Activated gamma-delta T cell treated with anti-CD3 and anti-CD28 coated beads, Interleukin-2, amount 50 U/mL, for 16 hours (primary cell): ENCODE measurements at places on chromosomes 5 and 9.

- DNase-seq = no peak
These were observed 2.7 kb downstream of the UBAC1 start for GRCh38 chr9:135958485-135958884.

- no peak for DNase-seq
These were observed 114.4 kb downstream of the DROSHA start for GRCh38 chr5:31417512-31417911.

DNA sequence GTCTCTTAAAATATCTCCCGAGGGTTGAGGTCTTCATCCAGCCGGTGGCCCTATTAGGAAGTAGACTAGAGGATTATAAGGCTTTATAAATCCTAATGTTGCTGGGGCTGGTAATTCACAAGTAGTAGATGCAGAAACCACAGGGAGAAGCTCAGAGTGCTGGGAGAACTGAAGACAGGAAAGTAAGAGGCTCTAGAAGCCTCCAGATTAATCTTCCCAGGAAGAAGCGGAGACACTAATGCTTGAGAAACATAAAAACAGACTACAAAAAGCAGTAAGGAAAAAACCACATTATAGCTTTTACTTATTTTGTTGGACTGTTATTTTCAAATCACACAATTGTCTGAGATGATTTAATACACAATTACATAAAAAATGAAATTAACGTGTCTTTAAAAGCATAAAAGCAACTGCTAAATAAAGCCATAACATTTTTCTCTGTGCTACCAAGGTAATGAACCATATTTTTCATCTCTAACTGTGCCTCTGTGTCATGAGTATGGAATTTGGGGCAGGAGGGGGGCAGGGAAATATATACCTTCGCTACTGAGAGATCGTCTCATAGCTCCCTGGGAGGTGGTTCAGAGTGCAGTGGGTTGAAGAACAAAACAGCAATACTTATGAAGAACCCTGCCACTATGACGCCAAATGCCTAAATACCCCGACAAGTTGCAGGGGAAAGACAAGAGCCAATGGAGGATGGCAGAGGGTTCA lies 806.2 kb upstream of the WWC1 start:
- no peak for DNase-seq

DNA sequence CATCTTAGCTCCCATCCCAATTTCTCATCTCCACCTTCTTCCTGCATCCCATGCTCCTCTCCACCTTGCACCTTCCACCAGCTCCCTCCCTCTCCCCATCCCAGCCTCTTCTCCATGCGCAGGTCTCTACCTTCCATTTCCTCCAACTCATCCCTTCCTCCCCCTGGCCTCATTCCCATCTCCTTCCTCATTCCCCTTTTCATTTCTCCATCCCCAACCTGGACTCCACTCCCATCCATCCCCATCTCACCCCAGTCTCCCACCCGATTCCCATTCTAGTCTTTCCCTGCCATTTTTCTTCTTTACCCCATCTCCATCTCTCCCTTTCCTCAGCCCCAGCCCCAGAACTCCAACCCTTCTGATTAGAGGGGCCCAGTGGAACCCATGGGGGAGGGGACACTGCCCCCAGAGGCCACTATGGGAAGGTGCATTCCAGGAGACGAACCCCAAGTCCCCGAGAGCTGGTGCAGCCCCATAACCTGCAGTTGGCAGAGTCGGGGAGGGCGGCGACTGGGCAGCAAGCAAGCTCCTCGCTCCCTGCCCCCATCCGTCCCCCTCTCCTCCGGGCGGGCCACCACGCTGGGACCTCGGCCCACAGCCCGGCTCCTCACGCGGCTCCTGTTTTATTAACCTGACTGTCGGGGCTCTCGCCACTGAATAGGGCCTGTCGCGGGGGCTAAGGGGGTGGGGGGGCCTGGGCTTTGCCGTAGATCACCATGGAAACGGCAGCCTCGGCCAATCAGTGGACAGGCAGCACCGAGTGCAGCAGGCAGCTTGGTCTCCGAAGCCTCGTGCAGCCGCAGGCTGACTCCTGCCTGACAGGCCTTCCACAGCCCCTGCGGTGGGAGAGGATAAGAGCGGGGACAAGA lies 66.7 kb downstream of the PCDH1 start:
- DNase-seq = no peak

- no peak for DNase-seq
These were observed 101.4 kb downstream of the ZNF462 start for GRCh38 chr9:106964329-106964728.

DNA sequence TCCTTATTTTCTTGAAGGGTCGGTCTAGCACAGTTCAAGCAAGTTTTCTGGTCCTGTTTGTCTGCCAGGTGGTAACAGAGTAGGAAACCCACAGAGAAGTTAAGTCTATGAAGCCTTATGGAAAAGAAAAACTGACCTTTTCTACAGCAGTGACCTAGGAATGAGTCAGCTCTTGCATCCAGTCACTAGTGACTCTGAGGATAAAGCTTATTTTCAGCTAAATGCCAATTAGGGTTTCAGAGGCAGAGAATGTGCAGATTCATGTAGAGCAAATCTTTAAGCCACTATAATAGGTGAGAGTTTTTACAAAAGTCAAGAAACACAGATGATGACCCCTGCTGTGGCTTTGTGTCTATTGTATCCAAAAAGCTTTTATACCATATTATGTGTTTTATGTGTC lies 100.7 kb downstream of the CWC27 start:
- DNase-seq = no peak

- DNase-seq = no peak
These were observed 41.5 kb upstream of the ABL1 start for GRCh38 chr9:130793589-130793988.

- no peak for DNase-seq
These were observed 22.2 kb upstream of the MYOT start for GRCh38 chr5:137845472-137845871.

GRCh38 chr5:86997516-86997915 lies 270.2 kb upstream of the RASA1 start:
- no peak for DNase-seq

DNA sequence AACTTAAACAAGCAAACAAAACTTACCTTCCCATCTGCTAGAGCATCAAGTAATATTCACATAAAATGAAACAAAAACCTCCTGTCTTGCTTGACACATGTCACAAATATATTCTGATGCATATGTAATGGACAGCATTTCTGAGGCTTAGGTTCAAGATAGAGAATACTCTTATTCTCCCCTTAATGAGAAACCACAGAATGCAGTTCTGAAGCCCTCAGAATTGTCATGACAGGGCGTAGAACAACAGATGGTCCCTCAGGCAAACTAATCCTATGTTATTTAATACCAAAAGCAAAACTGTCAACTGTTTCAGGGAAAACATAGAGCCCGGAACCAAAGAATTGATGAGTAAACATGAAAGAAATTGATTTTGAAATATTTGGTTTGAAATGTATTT lies 229.9 kb upstream of the RIOK2 start:
- DNase-seq = no peak

DNA sequence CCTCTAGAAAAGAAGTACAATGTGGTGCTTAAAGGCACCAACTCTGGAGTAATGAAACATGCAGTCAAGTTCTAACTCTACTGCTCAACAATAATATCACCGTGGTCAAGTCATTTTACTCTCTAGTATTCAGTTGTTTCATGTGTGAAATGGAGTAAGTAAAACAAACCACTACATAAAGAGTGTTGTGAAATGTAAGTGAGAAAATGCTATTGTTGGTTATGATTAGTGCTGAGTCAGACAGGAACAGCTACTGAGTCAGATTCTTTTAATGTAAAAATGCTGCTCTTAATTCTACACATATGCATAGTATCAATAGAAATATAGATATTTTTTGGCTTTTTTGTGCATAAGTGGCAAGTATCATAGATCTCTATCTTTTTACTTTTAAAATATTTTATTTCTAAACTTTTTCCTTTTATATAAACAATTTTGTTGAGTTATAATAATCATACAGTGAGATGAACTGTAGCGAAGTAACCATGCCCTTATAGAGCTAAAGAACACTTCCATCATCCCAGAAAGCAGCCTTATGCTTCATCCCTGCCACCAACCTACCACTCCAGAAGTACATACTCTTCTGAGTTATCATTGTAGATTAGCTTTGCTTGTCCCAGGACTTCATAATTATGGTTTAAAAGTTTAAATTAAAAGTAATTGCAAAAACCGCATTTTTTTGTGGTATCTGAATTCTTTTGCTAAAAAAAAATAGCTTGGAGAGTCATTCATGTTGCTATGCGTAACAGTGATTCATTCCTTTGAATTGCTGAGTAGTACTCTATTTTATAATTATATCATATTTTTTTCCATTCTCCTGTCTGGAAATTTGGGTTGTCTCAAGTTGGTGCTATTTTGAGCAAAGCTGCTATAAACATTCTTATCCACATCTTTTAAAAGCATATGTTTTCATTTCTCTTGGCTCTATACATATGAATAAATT lies 548.2 kb upstream of the CLINT1 start:
- no peak for DNase-seq

GRCh38 chr9:88060746-88061145 lies 77.5 kb downstream of the SPATA31C2 start:
- DNase-seq = no peak

DNA sequence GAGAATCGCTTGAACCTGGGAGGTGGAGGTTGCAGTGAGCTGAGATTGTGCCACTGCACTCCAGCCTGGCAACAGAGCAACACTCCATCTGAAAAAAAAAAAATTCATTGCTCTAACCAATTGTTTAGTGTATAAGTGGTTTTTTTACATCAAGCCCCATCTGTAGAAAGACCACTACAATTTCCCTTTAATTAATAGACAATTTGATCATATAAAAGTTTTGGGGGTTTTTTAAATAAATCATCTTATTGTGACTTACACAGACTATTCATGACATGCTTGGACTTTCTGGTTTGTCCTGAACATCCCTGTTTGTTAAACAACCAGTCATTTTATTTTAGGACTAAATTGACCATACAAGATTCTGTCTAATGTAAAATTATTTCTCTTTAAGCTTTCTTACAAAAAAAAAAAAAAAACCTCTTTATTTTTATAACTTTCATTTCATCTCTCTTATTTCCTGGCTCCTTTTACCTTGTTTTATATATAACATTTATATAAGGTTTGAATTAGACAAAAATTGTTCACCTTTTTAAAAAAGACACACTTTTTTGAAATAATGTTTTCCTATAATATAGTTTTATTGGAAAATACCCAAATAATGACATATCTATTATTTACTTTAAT lies 9.8 kb upstream of the FANCC start:
- no peak for DNase-seq

GRCh38 chr5:102843997-102844396 lies 88.9 kb downstream of the PAM start:
- DNase-seq = no peak

- no peak for DNase-seq
These were observed 43.4 kb downstream of the HACD4 start for GRCh38 chr9:20988061-20988460.

- no peak for DNase-seq
These were observed 137.1 kb upstream of the ZNF366 start for GRCh38 chr5:72644296-72644695.

- no peak for DNase-seq
These were observed 484.7 kb upstream of the ARRDC3 start for GRCh38 chr5:91867799-91868198.

DNA sequence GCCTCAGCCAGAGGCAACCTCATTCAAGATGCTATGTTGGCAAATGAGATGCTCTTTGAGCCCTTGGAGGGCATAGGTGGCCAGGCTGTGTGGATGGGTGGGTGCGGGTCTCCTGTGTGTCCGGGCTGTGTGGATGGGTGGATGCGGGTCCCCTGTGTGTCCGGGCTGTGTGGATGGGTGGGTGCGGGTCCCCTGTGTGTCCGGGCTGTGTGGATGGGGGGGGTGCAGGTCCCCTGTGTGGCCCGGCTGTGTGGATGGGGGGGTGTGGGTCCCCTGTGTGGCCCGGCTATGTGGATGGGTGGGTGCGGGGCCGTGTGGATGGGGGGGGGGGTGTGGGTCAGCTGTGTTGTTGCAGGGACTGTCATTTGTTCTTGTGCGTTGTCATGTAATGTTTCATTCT lies 136.6 kb upstream of the COL5A1 start:
- no peak for DNase-seq

GRCh38 chr5:138610415-138610917 lies 35.3 kb upstream of the HSPA9 start:
- no peak for DNase-seq
